ENCODE measurements at places on chromosomes 2 and 18.

DNA sequence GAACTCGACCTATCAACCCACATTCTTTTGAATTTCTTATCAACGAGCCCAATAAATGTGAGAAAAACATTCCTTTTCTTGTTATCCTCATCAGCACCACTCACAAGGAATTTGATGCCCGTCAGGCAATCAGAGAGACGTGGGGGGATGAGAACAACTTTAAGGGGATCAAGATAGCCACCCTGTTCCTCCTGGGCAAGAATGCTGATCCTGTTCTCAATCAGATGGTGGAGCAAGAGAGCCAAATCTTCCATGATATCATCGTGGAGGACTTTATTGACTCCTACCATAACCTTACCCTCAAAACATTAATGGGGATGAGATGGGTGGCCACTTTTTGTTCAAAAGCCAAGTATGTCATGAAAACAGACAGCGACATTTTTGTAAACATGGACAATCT lies 378.2 kb downstream of the STK39 start:
- DNase-seq = no peak

- DNase-seq = no peak
Observed at GRCh38 chr2:114499101-114499500, 56.7 kb downstream of the DPP10 start.

DNA sequence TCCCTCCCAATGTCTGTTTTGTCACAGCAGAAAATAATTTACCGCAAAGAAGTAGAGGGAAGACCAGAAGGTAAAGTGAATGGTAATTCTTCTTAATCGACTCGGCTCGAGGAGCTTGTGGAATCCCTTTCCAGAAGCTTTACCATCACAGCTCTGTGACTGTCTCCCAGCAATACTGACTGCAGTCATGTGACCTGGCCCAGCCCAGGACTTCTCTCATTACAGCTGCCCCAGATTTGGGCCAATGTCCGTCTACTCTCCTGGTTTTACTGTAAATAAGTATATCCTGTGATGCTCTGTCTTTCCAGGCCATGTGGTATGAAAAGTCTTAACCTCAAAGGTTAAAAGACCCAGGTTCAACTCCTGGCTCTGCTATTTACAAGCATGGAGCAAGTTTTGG lies 18.9 kb upstream of the ELOA2 start:
- no peak for DNase-seq

- peak; percentile 27 for DNase-seq
Observed at GRCh38 chr2:39484620-39485495, 47.8 kb upstream of the MAP4K3 start.

DNA sequence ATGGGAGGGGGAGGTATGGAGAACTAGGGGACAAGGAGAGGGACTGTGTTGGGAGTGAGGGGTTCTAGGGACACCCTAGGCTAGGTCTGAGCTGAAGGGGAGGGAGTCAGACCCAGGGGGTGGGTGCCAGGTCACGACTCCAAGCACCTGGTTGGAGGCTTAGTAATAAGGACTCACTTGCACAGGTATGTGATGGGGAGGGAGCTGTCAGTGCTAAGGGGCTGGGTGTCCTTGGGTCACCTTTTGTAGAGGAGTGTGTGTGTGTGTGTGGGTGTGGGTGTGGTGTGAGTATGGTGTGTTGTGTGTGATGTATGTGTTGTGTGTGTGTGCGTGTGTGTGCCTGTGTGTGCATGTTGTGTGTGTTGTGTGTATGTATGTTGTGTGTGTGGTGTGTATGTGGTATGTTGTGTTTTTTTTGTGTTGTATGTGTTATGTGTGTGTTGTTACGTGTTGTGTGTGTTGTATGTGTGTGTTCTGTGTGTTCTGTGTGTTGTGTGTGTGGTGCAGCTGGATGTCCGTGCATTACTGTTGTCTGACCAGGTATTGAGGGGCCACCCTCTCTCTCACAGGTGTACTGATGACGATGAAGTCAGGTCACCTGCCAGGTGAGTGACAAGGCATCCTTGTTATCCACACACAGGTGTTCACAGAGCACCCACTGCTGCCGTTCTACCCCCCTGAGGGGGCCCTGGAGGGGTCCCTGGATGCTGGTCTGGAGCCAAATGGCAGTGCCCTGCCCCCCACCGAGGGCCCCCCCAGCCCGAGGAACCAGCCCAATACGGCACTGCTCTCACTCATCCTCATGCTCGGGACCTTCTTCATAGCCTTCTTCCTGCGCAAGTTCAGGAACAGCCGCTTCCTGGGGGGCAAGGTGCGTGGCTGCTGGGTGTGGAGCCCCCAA lies 9.8 kb downstream of the SLC4A3 start:
- DNase-seq = no peak

DNA sequence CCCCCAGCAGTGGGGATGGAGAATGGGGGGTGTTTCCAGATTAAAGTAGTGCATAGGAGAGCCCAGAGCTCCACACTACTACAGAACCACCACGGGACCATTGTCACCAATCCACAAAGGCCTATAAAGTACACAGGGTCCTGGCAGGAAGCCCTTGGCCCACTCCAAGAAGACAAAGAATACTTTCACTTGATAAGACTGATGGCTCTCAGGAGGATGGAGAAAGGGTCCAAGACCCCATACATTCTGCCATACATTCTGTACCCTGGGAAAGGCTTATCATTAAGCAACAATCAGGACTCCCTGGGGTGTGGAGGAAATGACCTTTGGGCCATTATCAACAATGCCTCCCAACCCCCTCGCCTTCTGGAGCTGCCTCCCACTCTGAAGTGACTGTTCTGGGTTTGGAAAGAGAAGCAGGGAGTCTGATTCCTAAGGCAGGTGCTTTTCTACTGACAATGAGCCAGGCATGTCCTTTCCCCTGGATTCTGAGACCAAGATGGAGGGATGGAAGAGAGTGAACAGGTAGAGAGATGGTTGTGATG lies 85.4 kb downstream of the XDH start:
- DNase-seq = no peak

GRCh38 chr2:147485210-147485851 lies 359.5 kb upstream of the ACVR2A start:
- no peak for DNase-seq

- DNase-seq = no peak
Observed at GRCh38 chr2:58157754-58158153, 83.4 kb downstream of the FANCL start.

- no peak for DNase-seq
Observed at GRCh38 chr2:27049422-27050280, 1.8 kb upstream of the AGBL5 start.

DNA sequence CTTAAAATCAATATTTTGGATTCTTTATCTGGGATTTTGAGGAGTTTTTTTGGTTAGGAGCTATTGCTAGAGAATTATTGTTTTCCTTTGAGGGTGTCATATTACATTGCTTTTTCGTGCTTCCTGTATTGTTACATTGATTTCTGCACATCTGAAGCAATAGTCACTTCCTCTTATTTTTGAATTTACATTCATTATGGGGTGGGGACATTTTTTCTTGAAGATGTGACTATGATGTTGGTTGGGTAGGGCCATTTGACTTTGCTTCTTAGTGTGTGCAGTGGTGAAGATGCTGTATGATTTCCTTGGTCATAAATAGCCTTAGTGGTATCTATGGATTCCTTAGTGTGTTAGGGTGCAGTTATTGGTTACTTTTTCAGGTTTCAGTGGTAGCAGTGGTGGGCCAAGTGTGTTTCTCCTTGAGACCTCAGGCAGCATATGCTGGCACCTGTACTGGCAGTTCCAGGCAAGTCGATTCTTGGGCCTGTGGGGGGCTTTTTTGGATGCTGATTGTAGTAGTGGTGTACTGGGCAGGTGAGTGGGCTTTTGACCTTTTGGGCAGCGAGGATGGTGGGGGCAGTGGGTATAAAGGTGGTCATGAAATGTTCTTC lies 61.8 kb downstream of the ARHGAP25 start:
- DNase-seq = no peak

GRCh38 chr2:141582213-141582612 lies 548.6 kb downstream of the LRP1B start:
- DNase-seq = no peak

- no peak for DNase-seq
Observed at GRCh38 chr2:208036357-208036756, 11.0 kb upstream of the PLEKHM3 start.

- no peak for DNase-seq
Observed at GRCh38 chr2:190670182-190670946, 21.5 kb downstream of the NAB1 start.

DNA sequence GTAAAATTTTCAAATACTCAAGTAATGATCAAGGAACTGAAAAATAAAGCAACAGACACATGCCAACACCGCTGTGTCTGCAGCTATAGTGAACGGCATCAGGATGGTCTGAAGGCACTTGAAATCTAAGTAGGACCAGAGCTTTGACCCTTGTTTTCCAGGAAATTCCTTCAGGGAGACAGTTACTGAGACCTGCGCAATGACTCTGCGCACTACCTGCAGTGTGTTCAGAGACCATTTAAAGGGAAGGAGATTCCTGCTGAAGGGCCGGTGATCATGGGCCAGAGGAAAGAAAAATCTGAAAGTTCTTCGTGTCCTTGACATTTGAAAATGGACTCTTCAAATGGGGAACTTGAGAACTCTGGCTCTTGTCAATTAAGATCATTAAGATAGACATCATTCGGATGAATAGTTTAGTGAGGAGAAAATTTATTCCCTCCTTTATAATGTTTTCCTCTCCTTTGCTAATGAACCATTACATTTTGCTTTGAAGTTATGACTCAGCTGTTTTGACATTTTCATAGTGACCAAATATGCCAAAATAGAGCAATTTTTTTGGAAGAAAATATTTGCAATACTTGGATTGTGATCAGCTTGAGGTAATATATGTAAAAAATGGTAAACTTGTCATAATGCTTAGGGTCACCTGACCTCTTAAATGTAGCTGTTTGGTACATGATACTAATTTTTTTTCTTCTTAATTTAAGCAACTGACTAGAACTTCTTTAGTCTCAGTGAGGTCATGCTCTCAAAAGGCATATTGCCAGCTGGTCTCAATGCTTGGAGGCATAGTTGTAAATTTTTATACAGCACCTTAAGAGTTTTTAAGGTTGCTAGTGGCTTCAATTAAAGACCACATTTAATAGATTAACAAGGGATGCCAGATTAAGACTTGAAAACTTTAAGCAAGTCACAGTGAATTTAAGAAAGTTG lies 329.3 kb downstream of the ARHGAP15 start:
- no peak for DNase-seq
